ENCODE measurements at places on chromosomes 11 and 22.

DNA sequence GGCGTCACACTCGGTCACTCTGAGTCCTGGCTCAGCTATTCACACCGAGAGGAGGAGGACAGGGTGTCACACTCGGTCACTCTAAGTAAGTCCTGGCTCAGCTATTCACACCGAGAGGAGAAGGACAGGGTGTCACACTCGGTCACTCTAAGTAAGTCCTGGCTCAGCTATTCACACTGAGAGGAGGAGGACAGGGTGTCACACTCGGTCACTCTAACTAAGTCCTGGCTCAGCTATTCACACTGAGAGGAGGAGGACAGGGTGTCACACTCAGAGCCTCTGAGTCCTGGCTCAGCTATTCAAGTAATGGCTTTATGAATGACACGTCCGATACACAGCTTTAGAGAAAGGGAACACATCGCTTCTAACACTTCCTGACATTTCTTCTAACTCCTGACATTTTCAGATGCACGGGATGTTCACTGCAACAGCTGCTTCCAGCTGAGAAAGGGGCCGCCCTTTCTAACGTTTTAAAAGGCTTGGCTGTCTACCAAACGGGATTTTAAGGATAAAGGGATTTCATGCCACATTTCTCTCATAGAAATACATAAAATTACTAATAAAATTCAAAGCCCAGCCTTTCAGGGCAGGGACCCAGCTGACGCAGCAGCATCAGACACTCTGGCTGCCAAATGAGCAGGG, 28.1 kb downstream of the DRD4 start:
- no peak for DNase-seq

GRCh38 chr11:12361682-12362081, 15.7 kb upstream of the PARVA start:
- DNase-seq, result no peak

- DNase-seq, result no peak
Measured at GRCh38 chr11:102293873-102294601, 23.2 kb upstream of the BIRC3 start.

DNA sequence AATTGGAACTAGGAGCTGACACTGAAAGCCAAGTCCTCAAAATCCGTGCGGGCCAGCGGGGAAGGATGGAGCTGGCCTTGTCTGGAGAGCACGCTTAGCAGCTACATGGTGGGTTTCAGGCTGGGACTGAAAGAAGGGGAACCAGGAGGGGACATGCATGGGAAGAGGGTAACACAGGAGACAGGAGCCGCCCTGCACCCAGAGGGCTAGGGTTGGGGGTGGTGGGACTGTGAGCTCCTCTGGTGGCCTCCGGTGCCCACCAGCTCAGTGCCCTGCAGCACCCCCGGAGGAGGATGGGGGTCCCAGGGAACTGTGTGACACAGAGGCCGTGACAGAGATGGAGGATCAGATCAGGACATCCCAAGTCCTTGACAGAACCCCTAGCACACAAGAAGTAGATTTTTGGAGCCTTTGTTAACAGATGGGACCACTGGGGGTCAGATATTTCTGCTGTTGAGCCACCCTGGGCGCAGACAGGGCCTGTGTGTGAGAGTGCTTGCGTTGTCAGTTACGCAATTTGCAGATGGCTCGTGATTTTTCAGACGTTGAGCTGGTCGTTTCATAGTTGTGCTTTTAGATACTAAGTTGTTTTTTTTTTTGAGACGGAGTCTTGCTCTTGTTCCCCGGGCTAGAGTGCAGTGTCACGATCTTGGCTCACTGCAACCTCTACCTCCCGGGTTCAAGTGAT, 21.3 kb upstream of the GRAMD4 start:
- DNase-seq, result no peak

GRCh38 chr22:48806227-48806781, 1021.4 kb downstream of the BRD1 start:
- DNase-seq, result no peak

GRCh38 chr11:60719391-60719790, 5.1 kb upstream of the MS4A18 start:
- no peak for DNase-seq

DNA sequence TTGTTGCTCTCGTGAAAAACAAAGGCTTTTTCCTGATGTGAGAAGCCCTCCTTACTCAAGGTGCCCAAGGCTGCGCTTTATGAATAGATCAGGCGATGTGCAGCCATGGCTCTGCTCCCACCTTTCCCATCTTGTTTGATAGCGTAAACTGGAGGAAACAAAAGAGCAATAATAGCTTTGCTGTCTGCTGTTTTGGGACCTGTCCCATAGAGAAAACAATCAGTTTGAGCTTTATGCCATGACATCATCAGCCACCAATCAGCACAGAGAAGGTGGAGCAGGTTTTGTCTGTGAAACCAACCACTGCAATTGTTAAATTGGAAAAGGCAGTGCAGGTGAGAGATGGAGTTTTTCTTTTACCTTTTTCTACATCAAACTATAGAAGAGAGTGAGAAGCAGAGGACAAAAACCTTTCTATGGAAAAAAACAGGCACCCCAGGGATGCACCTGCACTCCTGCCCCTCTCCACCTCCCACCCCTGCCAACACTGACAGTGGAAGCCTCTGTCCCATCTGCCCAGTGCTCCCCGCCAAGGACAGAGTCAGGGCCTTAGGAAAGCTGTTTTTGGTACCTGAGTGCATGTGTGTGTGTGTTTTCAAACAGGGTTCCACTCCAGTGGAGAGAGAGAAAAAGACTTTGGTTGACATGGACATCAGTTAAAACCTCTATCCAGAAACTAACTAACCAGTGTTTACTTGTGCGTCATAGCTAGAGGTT, 80.7 kb downstream of the MICAL3 start:
- no peak for DNase-seq

DNA sequence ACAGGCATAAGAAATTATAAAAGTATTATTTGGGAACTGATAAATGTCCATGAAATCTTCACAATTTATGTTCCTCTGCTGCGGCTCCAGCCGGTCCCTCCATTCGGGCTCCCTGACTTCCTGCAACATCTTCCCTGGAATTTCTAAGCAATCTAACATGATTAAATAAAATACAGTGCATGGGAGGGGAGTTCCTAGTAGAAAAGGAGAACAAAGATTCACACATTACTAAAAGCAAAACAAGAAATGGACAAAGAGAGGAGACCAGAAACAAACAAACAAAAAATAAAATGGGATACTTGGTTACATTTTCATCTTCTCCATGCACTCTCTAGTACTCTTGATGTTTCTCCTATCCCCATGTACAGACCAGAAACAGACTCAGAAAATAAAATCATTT, 8.6 kb upstream of the APOL4 start:
- DNase-seq, result no peak

- no peak for DNase-seq
Measured at GRCh38 chr22:26550498-26551033, 38.3 kb upstream of the TFIP11 start.

DNA sequence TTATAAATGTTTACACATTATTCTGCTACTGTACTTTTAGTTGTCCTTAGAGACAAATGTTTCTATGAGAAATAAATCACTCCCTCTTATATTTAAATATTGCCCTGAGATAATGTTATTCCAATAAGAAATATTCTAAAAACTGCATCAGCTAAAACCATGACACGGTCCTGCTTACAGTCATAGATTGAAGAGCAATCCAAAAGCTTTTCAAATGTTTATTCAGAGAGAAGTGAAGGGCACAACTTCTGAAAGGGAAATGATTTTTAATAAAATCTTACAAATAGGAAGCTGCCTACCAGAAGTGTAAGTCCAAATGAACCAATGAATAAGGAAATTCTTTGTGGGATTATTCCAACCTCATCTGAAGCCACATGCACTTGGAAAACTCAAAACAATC, 49.2 kb downstream of the STK33 start:
- no peak for DNase-seq

- no peak for DNase-seq
Measured at GRCh38 chr11:73995731-73996130, 13.1 kb upstream of the UCP2 start.

GRCh38 chr11:111229604-111230003, 15.9 kb upstream of the POU2AF2 start:
- DNase-seq, result peak; percentile 26

- DNase-seq, result no peak
Measured at GRCh38 chr11:104583857-104584256, 314.4 kb downstream of the CASP12 start.

GRCh38 chr11:504053-504993, 2.7 kb downstream of the RNH1 start:
- peak; percentile 32 for DNase-seq

- no peak for DNase-seq
Measured at GRCh38 chr22:32830473-32830872, 29.0 kb downstream of the TIMP3 start.

DNA sequence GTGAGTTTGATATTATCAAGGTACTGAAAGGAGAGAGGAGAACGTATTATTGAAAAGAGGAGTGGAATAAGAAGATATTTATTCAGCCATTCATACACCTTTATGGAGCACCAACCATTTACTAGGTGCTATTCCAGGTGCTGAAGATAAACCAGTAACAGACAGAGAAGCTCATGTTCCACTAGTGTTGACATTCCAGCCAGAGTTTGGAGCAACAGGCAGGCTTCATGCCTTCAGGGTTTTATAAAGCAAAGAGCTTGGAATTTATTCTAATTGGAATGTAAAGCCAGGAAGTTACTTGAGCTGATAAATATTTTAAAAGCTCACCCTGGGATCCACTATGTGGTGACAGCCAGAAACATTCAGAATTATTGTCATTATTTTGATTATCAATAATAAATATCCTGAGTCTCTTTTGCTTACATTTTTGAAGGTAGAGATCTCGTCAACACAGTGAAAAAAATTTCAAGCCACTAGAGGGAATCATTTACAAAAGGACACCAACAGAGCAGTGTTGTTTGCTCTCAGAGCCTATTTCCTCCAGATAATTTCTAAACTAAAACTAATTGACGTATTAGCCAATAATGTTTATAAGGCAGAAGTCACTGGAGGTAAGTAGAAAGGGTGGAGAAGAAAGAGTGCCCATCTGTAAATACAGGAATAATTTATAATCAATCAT, 172.0 kb downstream of the KCNA4 start:
- DNase-seq, result no peak

- no peak for DNase-seq
Measured at GRCh38 chr11:118742304-118742703, 48.7 kb downstream of the DDX6 start.

DNA sequence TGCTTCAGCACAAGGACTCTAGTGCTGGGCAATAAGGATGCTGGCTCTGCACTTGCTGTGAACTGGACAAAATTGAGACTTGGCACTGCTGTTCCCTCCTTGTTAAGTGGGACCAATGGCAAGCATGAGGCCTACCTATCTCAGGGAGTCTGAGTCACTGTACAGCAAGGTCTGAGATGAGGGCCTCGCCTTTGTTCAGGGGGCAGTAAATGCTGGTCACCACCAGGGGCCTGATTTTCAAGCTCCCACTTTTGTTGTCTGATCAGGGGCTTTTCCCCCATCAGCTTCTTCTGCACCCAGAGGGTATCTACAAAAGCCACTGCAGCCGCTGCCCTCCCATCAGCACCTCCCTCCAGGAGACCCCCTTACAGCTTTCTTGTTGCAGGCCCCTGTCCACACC, 22.8 kb downstream of the DHCR7 start:
- no peak for DNase-seq

- DNase-seq, result no peak
Measured at GRCh38 chr11:45671246-45672171, 6.1 kb upstream of the CHST1 start.

DNA sequence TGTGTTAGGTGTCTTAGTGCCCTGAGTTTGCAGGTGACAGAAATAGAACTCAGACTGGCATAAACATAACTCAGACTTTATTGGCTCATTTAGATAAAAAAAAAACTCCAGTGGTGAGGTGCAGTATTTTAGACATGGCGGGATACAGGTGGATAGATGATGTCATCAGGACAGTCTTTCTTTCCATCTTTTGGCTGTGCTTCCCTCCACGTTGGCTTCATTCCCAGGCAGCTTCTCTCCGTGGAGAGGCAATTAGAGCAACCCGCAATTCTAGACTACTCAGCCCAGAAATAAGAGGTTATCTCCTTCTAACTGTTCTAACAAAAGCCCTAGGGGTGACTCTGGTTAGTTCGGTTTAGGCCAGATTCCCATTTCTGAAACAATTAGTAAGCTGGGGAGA, 40.5 kb downstream of the NCAM1 start:
- no peak for DNase-seq

DNA sequence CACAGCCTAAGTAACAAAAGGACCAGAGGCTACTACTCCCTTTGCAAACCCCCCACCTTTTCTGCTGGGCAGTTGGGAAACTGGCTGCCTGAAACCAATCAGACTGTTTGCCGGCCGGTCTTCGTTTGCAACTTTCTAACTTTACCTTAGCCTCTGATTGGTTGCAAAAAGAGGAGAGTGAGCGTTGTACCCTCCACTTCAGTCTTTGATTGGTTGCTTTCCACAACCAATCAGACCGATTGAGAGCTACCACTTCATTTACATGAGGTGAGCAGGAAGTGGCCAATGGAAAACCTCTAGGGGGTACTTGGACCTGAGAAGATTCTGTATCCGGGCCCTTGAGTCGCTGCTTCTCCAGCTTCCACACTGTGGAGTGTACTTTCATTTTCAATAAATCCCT, 18.8 kb upstream of the CLNS1A start:
- no peak for DNase-seq

- DNase-seq, result no peak
Measured at GRCh38 chr11:95891423-95892170, 32.3 kb downstream of the MTMR2 start.

DNA sequence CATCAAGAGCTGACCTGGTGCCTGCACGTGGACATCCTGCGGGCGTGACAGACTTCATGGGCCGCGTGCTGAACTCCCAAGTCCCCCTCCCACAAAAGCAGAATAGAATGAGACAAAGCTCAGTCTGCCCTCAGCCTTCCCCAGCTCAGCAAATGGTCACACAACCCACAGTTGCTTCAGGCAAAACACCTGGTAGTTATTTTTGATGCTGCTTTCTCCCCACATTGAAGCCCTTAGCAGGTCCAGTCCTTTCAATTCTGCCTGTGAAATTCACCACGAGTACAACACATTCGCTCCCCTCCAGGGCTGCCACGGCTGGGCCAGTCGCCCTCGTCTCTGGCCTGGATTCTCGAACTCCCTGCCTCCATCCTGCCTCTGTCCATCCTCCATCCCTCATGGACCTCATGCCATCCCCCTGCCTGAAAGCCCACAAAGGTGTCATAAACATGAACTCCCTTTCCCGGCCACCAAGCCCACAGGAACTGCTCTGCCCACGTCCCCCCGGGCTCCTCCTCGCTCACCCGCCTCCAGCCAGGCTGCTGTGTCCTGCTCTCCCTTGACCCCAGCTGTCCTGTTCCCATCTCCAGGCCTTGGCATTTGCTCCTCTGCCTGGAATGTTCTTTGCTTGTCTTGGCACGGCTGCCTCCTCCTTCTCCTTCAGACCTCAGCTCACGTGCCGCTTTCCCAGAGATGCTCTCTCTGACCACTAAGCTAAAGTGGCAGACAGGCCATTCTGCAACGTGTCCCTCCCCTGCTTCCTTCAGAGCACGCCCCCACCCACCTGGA, 42.1 kb downstream of the SCUBE1 start:
- DNase-seq, result no peak
